ENCODE measurements at places on chromosomes 6 and 20.

DNA sequence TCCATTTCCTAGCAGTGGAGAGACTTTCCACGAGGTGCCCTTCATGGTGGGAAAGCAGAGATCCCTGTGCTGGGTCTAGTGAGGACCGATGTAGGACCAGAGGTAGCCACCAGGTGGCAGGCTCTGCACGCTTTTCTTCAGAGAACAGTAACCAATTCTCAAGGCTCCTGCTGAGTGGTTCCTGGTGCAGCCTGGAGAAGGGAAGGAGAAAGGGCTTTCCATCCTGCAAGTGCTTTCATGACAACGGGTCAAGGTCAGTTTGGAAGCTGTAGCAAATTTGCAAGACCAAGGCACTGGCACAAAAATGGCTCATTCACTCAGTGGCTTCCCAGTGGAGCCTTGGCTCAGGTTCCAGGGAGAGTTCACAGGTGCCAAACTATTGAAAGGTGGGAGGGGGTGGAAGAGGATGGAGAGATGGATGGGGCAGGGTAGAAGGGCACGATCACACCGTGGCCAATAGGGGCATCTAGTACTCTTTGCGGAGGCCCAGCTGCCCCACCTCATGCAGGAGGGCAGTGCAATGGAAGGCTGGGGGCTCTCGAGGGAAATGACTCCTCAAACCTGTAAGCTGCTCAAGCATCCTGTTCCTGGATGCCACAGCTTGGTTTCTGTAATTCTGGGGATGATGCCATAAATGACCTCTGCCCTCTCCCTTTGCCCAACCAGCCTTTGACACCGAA lies 25.5 kb upstream of the KCNK16 start:
- DNase-seq = peak; percentile 92

DNA sequence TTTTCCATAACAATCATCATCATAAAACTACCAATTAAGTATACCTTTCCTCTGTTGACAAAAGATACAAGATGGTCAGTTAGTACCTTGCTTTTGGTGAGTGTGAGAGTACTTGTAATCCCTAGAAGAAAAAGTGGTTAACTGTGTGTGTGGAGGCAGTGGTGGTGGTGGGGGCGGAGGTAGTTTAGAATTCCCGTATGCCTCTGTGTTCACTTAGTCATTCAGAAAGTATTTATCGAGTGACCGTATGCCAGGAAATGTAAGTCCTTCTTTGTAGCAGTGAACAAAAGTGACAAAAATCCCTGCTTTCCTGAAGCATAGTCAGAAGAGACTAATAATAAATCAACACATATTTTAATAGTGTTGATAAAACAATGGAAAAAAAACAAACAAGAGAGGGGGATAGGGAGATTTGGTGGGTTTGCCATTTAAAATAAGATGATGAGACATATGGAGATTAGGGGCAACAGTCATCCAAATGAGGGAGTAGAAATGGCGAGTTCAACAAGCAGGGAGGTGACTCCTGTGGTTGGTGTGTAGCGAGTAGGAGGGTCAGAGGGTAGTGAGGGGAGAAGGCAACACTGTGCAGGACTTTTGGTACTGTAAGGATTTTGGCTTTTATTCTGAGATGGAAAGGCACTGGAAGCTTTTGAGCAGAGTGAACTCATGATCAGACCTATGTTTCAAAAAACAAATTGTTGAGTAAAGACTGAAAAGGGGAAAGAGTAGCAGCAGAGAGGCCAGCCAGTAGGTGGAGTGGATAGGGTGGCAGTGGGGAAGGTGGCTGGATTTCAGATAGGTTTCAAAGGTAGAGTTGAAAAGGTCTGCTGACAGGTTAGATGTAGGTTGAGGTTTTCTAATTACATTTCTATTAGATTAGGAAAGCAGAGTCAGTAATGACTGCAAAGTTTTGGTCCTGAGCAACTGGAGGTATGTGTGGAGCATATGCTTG lies 40.3 kb upstream of the SIM1 start:
- DNase-seq = no peak

GRCh38 chr20:51244466-51244865 lies 221.6 kb upstream of the KCNG1 start:
- DNase-seq = no peak

GRCh38 chr6:89138173-89138572 lies 7.7 kb upstream of the PM20D2 start:
- DNase-seq = no peak

DNA sequence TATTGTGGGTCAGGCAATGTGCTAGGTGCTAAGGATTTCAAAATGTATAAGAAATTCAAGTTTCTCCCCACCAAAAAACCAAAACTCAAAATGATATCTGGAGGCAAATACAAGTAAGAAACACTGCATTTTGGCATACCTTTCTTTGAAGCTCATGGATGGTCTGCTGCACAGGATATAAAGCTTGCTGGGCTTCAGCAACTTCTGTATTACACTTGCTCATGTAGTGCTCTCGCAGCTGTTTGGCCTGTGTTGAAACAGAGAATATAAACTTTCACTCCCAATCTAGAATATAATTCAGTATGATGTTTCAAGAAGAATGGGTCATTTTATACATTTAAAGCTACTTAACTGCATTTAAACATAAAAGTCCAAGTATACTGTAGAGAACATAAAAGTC lies 39.6 kb downstream of the SHPRH start:
- DNase-seq = no peak

DNA sequence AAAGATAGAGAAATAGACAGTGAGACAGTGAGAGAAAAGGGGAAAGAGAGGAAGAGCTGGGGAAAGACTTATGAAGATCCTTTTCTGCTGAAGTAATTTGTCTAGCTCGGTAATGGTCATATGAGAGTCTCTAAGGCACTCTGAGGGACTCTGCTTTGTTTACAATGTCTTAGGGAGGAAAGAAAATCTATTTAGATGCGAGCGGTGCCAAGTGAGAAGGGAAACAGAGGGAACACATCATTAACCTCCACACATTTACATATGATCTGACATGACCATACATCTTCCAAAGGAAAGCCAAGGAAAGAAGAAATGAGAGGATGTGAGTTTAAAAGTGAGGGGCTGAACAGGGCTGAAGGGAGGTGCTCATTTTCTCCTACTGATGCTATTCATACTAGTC lies 862.3 kb upstream of the CITED2 start:
- no peak for DNase-seq

GRCh38 chr20:54078296-54078984 lies 8.0 kb upstream of the BCAS1 start:
- no peak for DNase-seq

DNA sequence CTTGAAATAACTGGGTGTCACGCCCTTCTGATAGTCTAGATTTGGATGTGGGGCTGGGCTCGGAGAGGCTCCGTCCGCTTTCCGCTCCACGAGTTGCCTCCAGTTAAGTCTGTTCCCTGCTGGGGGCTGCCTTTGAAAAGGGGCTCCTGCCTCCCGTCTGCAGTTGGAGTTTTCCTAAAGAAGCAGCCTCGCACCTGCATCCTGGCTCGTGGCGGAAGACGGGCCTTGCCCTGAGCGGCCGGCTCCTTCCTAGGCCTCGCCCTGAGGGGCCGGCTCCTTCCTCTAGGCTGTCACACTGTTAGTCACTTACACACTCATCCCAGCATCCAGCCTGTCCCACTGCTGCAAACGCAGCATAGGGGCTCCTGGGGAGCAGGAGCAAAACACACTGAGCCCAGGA lies 74.4 kb downstream of the SMOC2 start:
- DNase-seq = no peak

- no peak for DNase-seq
Observed at GRCh38 chr6:113697632-113698410, 159.3 kb upstream of the MARCKS start.

GRCh38 chr6:33822575-33823395 lies 19.0 kb upstream of the MLN start:
- DNase-seq = peak; percentile 93

- DNase-seq = peak; percentile 31
Observed at GRCh38 chr6:121780325-121781321, 345.2 kb downstream of the GJA1 start.

GRCh38 chr6:79070206-79070825 lies 7.7 kb downstream of the PHIP start:
- no peak for DNase-seq

DNA sequence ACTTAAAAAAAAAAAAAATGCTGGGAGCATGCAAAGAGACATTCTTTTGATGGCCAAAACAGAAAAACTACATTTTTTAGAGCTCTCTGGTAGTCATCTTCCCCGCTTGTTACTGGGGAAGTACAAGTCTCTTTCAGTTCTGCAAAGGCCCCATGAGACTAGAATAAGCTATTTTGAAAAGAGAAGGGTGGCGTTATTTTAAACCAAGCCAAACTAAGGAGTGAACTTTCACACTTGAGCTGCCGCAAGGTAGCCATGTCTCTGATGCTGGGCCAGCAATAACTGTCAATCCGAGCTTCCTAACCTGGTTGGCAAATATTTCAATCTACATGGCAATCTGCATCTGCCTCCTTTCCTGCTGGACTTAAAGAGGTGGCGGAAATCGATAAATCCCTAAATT lies 96.7 kb downstream of the L3MBTL3 start:
- DNase-seq = no peak

Measured in iPS-NIHi11 (cell line).